ENCODE measurements at places on chromosomes 6 and 20.

GRCh38 chr6:159142531-159142930 is 26.7 kb upstream of the FNDC1 start:
- DNase-seq: no peak

DNA sequence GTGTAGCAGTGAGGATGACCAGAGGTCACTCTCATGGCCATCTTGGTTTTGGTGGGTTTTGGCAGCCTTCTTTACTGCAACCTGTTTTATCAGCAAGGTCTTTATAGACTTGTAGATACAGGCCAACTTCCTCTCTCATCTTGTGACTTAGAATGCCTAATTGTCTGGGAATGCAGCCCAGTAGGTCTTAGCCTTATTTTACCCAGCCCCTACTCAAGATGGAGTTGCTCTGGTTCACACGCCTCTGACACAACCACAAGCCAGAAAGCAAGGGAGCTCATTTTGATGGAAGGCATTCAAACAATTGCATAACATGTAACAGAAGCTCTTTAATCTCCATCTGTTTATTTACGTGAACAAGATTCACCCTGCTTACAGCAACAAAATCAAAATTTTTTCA is 492.0 kb upstream of the SULF2 start:
- no peak for DNase-seq

DNA sequence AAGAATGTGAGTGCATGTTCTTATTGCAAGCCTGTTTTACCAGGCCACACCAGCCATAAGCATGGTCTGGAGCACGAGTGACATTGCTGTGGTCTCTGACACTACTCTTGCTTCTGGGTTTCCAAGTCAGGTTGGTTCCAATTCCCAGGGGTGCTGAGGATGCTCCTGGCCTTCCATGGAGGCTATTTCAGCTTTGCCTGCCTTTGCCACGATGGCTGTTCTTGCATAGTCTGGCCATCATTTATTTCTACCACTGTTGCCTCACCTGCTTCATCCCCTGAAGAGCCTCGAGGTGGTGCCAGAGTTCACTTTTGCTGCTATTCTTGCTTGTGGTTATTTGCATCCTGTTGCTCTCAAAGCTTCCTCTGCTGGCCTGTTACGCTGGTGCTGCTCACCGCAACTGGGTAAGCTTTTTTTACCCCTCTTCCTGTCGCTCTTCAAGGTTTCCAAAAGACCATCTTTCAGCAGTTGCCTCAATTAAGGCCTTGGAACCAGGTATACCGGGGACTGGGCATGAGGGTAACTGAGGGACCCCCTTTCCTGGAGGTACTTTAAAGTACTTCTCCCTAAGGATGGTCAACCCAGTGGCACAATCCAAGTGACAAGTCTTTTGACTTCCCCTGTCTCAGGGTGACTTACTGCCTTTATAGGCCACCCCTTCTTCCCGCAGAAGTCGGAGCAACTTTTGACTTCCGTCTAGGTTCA is 64.5 kb downstream of the AKAP7 start:
- DNase-seq: peak; percentile 47

DNA sequence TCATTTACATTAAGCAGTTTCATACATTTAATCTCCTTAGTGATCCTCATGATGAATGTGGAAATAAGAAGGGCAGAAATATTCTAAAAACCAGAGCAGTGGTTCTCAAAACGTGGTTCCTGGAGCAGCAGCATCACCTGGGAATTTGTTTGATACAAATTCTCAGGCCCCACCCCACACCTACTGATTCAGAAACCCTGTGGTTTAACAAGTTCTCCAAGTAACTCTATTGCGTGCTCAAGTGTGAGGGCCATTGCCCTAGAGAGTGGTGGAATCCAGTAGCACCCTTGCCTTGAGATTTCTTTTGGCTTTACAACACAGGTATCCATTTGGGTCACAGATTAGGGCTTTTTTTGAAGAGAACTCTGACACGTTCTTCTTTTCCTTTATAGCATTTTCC is 354.6 kb upstream of the FLRT3 start:
- no peak for DNase-seq

DNA sequence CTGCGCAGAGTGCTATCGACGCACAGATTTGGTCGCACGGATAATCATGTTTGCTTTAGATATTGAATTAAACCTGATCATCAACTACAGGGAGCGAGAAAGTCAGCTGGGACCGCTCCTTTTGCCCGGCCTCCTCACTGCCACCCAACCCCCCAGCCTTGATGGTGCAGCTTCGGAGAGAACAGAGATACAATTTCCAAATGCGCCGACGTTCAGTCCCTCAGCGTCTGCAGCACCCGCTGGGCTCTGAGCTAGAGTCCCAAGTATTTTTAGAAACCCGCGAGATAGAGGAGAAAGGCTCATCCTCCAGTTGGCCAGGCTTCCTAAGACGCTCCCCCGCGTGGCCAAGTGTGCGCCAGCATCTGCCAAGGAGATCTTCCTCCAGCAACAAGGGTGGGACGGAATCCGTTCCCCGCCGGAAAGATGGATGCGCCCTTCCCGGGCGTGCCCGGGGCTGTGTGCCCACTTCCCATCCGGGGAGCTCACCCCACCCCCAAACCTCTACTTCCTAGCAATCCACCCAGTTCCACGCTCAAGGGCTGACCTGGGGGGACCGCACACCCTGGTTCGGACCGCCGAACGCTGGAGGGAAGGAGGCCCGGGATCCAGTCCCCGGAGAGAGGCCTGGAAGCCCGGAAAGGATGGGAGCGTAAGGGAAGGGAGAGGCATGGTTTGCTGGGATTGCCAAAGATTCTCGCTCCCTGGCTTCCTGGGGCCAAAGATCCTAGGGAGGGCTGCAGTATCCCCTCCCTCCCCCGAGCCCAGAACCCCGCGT is 4.1 kb downstream of the NKX2-2 start:
- no peak for DNase-seq

GRCh38 chr6:151240036-151240685 is 394 bp downstream of the AKAP12 start:
- DNase-seq: no peak

DNA sequence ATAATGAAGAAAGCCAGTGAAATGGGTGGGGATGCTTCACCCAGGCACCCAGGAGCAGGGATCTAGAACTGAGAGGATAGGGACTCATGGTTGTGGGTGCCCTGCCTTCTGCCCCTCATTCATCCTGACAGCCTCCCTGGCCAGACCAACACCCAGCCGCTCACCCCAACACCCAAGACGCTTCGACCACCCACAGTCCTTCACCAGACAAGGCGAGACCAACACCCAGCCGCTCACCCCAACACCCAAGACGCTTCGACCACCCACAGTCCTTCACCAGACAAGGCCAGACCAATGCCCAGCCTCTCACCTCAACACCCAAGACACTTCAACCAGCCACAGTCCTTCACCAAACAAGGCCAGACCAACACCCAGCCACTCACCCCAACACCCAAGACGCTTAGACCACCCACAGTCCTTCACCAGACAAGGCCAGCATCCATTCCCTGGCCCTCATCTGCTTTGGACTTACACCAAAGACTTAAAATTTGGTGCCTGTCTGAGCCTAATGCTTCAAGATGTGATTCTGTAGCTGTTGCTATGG is 131.5 kb downstream of the ANKRD60 start:
- DNase-seq: no peak

- DNase-seq: no peak
Measured at GRCh38 chr6:15879371-15880261, 216.8 kb upstream of the DTNBP1 start.

DNA sequence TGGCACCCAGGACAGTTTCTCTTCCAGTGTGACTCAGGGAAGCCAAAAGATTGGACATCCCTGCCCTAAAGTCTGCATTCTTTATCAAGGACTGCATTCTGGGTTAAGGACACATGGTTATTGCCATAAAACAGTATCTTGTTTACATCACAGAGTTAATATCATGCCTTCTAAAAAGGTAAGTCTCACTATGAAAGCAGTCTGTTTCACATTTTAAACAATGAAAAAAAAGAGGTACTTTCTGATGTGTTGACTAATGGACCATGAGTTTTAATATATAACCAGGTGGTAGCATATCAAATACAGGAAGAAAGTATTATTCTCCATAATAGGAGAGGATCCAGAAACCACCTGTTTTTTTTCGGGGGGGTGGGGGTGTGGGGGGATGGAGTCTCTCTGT is 93.7 kb downstream of the TIAM2 start:
- DNase-seq: no peak

GRCh38 chr6:29112135-29112534 is 4.3 kb downstream of the OR2J3 start:
- DNase-seq: no peak

DNA sequence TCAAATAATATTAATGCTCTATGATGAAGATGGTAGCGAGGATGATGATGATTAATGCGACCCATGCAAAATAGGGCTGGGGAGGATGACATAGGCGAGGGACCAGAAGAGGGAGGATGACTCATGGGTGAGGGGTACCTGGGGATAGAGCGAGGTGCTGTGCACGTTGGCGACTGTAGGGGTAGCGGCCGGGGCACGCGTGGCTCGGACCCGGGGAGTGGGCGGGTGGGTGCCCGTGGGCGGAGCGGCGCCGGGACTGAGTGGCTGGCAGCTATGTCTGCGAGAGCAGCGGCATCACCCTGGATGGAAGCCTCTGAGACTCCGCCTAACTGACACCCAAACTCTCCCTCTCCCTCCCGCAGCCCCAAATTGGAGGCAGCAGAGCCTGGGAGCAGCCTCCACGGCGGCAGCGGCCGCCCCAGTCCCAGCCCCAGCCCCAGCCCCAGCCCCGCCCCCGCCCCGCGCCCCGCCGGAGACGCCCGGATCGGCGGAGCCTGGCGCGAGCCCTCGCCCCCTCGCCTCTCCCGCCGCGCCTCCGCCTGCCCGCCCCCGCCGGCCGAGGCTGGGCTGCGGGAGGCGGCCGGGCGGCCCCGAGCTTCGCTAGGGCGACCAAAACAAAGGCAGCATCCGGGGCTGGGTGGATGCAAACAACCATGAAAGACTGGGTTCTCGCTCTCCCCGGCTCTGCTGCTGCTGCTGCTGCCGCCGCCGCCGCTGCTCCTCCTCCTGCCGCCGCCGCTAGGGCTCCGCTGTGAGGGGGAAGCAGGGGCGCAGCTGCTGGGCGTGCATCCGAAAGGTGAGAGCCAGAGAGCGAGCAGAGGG is at the start of gene RIMS1:
Gene RIMS1, plus strand, starts transcription at position 367 of the 822 bp plus-strand sequence. CDS start 474 bp downstream, outside the sequence.
- no peak for DNase-seq

DNA sequence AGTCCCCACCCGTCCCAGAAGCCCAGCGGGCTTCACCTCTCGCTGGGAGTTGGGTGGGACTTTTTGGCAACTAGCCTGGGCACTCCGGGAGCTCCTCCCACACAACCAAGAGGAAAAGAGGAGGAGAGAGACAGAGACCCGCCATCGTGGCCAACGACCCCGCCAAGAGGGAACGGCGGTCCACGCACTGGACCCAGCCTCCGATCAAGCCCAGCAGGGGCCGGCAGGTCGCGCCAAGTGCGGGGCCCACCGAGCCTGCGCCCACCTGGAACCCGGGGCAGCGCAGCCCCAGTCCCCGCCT is 3.0 kb upstream of the TMEM14C start:
- no peak for DNase-seq

DNA sequence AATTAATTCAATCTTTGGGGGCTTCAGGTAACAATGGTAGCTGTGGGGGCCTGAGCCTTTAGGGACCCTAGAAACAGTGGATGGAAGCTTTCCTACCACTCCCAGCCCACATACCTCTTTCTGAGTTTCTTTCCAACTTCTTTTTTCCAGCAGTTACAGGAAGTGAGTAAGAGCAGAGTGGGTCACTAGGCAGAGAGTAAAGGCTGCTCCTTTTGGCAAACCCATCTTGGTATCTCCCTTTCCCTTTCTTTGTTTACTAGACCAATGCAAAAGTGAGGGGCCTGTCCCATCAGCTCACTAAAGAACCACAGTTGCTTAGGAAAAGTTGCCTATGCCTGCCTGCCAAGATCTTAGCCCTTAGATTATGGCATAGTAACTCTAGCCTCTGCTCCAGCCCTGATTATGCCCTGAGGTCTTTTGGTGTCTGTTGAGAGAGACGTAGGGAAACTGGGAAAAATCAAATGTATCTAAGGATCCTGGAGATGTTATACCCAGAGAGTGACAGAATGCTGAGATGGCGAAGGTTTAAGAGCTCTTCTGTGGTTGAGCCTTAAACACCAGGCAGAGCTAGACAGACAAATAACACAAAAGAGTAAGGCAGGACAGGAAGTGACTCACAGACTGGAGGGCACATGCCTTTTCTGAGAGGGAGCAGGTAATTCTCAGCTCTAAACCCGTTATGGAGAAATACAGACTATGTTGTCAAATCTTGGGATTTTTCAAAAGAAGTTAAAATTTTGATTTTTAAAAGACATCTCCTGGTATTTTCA is 31.3 kb downstream of the TRMT6 start:
- peak; percentile 22 for DNase-seq

DNA sequence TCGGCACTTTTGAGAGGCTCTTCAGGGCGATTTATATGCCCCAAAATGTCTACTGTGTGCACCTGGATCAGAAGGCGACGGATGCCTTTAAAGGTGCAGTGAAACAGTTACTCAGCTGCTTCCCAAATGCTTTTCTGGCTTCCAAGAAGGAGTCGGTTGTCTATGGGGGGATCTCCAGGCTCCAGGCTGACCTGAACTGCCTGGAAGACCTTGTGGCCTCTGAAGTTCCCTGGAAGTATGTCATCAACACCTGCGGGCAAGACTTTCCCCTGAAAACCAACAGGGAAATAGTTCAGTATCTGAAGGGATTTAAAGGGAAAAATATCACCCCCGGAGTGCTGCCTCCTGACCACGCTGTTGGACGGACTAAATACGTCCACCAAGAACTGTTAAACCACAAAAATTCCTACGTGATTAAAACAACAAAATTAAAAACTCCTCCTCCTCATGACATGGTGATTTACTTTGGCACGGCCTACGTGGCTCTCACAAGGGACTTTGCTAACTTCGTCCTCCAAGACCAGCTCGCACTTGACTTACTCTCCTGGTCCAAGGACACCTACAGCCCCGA is 8.2 kb downstream of the GCNT2 start:
- DNase-seq: no peak

GRCh38 chr6:148890652-148891404 is 144.0 kb downstream of the UST start:
- no peak for DNase-seq

GRCh38 chr6:44356487-44356886 is 14.0 kb downstream of the SPATS1 start:
- DNase-seq: no peak

DNA sequence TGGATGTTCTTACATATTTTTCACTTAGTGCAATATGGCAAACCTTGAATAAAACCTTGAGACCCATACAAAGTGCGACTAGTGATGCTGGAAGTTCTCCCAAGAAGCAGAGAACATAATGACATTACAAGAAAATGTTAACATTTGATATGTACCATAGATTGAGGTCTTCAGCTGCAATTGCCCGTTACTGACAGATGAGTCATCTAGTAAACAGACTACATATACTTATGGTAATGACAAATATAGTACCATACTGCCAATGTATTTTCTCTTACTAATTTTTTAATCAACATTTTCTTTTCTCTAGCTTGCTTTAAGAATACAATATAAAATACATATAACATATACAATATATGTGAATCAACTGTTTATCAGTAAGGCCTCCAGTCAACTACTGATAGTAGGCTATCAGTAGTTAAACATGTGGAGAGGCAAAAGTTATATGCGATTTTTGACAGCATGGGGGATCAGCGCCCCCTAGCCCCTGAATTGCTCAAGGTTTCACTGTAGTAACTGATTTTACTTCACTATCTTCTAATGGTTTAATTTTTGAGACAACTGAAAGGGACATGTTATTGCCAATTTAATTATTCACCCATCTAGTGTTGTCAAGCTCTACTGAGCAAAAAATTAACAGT is 166.7 kb upstream of the ADGRB3 start:
- DNase-seq: no peak

GRCh38 chr6:155313602-155314091 is 637 bp downstream of the TFB1M start:
- no peak for DNase-seq

Data from non-pigmented ciliary epithelial cell (primary cell).